B cell (primary cell): ENCODE measurements at places on chromosomes 4 and X. TPM values are rescaled to one million over a fixed set of nuclear protein-coding genes. Genes with fewer than 3 reads are reported as not detected.

DNA sequence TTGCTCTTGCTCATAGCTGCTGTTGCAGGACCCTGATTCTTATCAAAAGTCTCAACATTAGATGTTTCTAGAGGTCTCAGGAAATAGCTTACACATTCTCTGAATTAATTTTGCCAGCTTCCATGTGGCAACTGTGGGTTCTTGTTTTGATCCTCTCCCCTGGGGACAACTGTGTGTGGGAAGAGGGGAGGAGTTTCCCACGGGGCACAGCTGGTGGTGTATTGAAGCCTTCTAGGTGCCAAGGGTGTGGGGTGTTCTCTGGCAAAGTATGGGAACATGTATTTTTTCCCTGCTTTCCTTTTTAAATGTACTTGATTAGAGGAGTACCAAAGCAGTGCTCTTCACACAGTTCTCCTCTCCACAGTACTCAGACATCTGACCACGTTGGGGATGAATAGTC, 212.7 kb downstream of the RPA4 start:
- H3K4me3 ChIP-seq: no peak overlapping the region
- no peak overlapping the region for H3K27ac ChIP-seq
- H3K36me3 ChIP-seq: no peaks in the 10 kb centered on the region
- no peak for DNase-seq

DNA sequence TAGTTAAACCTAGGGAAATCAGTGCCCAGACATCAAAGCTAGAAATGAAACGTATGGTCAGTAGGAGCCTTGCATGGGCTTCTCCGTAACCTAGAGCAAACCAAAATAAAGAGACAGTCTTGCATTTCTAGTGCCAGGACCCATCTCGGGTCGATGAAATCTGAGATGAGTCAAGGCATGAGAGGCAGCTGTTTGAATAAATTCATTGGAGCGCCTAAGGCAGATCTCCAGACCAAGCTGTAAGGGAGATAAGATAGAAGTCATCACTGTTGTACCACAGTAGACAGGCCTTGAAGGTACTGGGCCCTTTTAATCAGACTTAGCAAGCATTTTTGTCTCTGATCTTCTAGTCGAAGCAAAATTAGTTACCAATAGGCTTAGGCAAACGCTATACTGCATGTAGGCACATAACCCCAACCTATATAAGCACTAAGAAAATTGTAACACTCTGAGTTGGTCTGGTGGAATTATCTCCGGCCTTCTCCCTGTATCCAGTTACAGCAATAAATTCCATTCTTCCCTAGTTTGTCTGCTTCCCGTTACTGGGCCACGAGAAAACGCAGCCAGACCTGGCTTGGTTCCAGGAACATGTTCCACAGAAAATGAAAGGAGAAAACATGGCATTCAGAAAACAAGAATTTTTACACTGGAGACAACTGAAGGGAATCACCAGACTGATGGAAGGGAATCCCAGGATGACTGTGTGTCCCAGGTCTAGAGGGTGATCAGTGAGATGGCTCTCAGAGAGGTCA, 21.1 kb upstream of the PAPSS1 start:
- H3K27ac ChIP-seq: no peak overlapping the region
- no peaks in the 10 kb centered on the region for H3K4me1 ChIP-seq
- no peak overlapping the region for H3K4me3 ChIP-seq

DNA sequence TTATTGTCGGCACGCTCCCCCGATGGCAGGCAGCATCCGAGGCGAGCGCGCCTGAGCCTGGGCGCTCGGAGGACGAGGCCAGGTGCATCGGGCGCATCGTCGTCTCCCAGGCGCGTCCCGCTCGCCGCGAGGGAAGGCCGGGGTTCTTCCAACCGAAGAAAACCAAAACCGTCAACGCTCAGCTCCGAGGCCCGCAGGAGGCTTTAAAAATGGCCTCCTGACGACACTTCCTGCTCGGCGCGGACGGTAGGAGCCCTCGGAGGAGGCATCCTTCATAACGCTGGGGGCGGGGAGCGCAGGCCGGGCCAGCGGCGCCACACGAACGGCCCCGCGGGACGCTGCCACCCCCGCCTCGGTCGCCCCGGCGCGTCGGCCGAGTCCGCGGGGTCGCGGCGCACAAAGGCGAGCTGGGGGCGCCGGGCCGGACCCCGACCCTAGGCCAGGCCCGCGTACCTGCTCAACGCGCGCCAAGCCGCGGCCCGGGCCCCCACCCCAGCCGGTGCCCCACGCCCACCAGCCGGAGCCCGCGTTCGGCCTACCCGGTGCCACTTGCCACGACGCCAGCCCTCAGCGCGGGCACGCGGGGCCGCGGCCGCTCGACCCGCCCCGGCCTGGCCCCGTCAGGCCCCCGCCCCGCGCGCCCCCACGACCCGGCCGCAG, 501 bp downstream of the ZNF518B start:
- H3K36me3 ChIP-seq: peaks cover 13% of the 10 kb centered on the region
- H3K4me1 ChIP-seq: peaks cover 15% of the 10 kb centered on the region
- peak overlapping the region; percentile 49 for H3K27ac ChIP-seq
- peak; percentile 82 for DNase-seq

GRCh38 chrX:1152090-1152489, 60.4 kb downstream of the CRLF2 start:
- H3K4me1 ChIP-seq: no peaks in the 10 kb centered on the region
- H3K27me3 ChIP-seq: no peaks in the 10 kb centered on the region
- H3K36me3 ChIP-seq: no peaks in the 10 kb centered on the region
- no peak overlapping the region for H3K27ac ChIP-seq

- no peaks in the 10 kb centered on the region for H3K4me1 ChIP-seq
- no peaks in the 10 kb centered on the region for H3K36me3 ChIP-seq
- DNase-seq: no peak
Measured at GRCh38 chr4:73922766-73923630, 53.8 kb downstream of the CXCL1 start.

DNA sequence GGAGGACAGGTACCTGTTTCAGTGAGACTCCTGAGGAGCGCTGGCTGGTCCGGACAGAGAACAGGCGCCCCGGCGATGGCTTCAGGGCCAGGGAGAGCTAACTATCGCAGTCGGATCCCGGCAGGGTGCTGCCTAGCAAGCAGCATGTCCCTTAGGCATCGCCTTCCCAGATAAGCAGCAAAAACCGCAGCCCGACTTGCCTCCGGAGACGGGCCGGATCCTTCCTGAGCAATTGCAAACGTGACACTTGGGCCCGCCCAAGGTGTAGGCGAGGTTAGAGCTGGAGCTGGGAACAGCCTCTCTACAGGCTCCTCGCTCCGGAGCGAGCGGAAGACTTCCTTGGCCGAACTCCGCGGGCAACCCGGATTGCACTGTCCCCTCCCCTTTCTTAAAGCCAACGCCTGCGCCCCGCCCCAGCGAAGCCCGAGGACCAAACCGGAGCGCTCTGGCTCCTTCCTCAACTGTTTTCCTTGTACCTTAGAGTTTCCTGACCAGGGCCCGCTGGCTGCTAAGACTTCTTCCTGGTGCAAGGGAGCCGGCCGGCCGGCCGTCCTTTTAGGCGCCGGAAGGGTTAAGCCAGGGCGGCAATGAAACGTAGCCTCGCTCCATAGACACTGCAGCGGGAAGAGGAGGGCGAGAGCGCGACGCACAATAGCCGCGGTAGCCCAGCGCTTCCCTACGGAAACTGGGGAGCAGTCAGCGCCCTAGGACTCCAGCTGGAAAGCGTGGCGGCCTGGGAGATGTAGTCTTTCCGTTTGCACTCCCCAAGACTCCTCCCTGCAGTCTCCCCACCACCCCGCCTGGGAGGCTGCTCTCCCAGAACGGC, at the start of gene OPHN1:
OPHN1 (minus strand) TSS at position 341 of the 826 bp plus-strand sequence. CDS start 475 bp downstream, outside the sequence.
- no peaks in the 10 kb centered on the region for H3K36me3 ChIP-seq
- H3K4me3 ChIP-seq: peak within 1 kb of the TSS; percentile 43
- H3K27ac ChIP-seq: no peak within 1 kb of the TSS
- peak; percentile 1 for DNase-seq
- H3K4me1 ChIP-seq: peaks cover 14% of the 10 kb centered on the region
- H3K27me3 ChIP-seq: no peaks in the 10 kb centered on the region

GRCh38 chr4:183808097-183808456, 97.0 kb upstream of the STOX2 start:
- H3K4me1 ChIP-seq: no peaks in the 10 kb centered on the region
- no peaks in the 10 kb centered on the region for H3K36me3 ChIP-seq
- no peak overlapping the region for H3K27ac ChIP-seq
- H3K27me3 ChIP-seq: no peaks in the 10 kb centered on the region
- no peak for DNase-seq
- no peak overlapping the region for H3K4me3 ChIP-seq

- DNase-seq: no peak
- no peaks in the 10 kb centered on the region for H3K4me1 ChIP-seq
- no peaks in the 10 kb centered on the region for H3K36me3 ChIP-seq
- H3K27me3 ChIP-seq: no peaks in the 10 kb centered on the region
- H3K4me3 ChIP-seq: no peak overlapping the region
Measured at GRCh38 chr4:41287005-41287404, 30.3 kb downstream of the UCHL1 start.

GRCh38 chrX:148024425-148025148, 43.5 kb downstream of the FMR1NB start:
- H3K27me3 ChIP-seq: no peaks in the 10 kb centered on the region
- H3K36me3 ChIP-seq: no peaks in the 10 kb centered on the region
- DNase-seq: peak; percentile 62
- peak overlapping the region; percentile 7 for H3K4me3 ChIP-seq

DNA sequence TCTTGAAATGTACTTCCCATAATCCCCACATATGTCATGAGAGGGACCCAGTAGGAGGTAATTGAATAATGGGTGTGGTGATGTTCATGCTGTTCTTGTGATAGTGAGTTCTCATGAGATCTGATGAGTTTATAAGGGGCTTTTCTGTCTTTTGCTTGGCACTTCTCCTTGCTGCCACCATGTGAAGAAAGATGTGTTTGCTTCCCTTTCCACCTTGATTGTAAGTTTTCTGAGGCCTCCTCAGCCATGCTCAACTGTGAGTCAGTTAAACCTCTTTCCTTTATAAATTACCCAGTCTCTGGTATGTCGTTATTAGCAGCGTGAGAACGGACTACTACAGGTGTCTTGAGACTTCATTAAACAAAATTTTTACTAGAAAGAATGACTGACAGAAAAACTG, 323.2 kb downstream of the BMPR1B start:
- no peak overlapping the region for H3K4me3 ChIP-seq
- no peak for DNase-seq
- H3K27ac ChIP-seq: no peak overlapping the region
- no peaks in the 10 kb centered on the region for H3K36me3 ChIP-seq

DNA sequence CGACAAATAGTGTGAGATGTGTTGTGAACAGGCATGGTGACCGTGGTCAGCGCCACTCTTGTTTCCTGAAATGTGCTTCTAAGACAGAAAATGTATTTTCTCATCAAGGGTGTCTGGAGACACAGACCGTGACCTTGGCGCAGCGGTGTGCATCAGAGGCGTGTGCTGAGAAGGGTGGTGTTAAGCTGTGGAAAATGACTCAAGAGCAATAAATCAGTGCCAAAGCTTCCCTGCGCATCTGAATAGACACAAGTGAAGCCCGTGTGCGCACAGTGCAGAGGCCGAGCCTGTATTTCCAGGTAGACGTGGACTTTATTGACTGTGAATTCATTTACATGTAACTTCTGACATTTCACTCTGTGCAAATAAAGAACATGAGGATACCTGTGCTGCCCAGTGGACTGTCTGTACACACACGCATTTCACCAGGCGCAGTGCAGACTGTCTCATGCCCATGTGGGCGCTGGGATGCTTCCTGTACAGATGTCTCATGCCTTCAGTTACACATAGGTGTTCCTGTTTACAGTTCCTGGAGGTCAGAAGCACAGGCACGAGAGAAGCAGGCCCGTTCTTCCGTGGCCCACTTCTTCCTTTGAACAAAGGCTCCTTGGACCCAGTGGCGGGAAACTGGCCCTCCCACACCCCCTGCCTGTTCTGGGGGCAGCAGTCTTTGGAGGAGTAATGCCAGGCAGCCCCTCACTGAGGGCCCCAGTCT, 31.9 kb downstream of the NSG1 start:
- H3K4me3 ChIP-seq: no peak overlapping the region
- no peaks in the 10 kb centered on the region for H3K27me3 ChIP-seq
- no peak overlapping the region for H3K27ac ChIP-seq
- DNase-seq: no peak

DNA sequence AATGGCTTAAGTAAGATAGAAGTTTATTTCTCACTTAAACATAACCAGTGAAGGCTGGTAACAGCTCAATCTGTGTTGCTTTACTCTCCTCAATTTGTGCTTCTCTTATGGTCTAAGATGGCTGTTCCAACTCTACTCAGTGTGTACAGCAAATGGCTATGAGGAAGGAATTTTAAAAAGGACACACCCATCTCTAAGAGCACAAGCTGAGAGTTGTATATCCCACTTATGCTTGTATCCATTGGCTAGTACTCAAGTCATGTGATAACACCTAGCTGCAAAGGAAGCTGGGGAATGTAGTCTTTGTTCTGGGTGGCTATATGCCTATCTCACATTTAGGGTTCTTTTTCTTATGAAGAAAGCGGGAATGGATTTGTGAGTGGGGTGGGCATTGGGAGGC, 63.3 kb downstream of the GPAT3 start:
- no peaks in the 10 kb centered on the region for H3K27me3 ChIP-seq
- DNase-seq: peak; percentile 18
- H3K36me3 ChIP-seq: no peaks in the 10 kb centered on the region
- H3K4me3 ChIP-seq: no peak overlapping the region

- peaks cover 21% of the 10 kb centered on the region for H3K27me3 ChIP-seq
- no peaks in the 10 kb centered on the region for H3K36me3 ChIP-seq
- no peak overlapping the region for H3K4me3 ChIP-seq
- no peak for DNase-seq
Measured at GRCh38 chr4:48043504-48043903, 26.9 kb downstream of the NIPAL1 start.

- no peak overlapping the region for H3K27ac ChIP-seq
Measured at GRCh38 chr4:159446266-159446976, 343.5 kb downstream of the RAPGEF2 start.

DNA sequence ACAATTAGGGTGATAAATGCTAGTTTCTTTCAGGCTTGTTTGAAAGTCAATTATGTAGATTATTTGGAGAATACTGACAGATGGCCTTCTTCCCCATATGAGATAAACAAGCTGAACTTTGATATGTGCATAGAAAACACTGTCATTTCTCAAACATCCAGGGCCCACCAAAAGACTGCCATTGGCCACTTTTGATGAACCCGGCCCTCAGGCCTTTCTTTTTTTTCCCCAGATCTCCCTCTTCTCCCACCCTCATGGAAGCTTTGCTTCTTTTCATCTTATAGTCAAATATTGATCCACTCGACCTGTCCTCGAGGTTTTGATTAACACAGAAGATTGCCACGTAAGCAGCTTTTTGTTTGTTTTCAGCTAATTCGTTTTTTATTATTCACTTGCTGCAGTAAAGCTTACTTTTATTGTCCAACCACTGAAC, 377.4 kb downstream of the SMARCA1 start:
- no peak for DNase-seq
- H3K27ac ChIP-seq: no peak overlapping the region
- no peaks in the 10 kb centered on the region for H3K36me3 ChIP-seq

- H3K4me1 ChIP-seq: no peaks in the 10 kb centered on the region
- DNase-seq: no peak
- H3K27me3 ChIP-seq: no peaks in the 10 kb centered on the region
- no peak overlapping the region for H3K4me3 ChIP-seq
- H3K27ac ChIP-seq: no peak overlapping the region
Measured at GRCh38 chr4:8372506-8372905, 68.0 kb downstream of the ACOX3 start.

GRCh38 chrX:132737743-132738142, 220.7 kb downstream of the HS6ST2 start:
- H3K4me3 ChIP-seq: no peak overlapping the region
- no peaks in the 10 kb centered on the region for H3K36me3 ChIP-seq
- H3K27ac ChIP-seq: no peak overlapping the region
- peak; percentile 1 for DNase-seq

The ASMT gene
- 0.66 TPM in 1 of 2 replicates, not detected in the other for total RNA-seq

The TREX2 gene
- total RNA-seq: 3.3 and 3.4 TPM in 2 replicates

The USP51 gene
- 3.2 and 4.8 TPM in 2 replicates for total RNA-seq

The USP27X gene
- 5.3 and 6.1 TPM in 2 replicates for total RNA-seq

The TMEM47 gene
- total RNA-seq: not detected in 2 replicates

The ADH1C gene
- total RNA-seq: not detected in 2 replicates
